ENCODE measurements at places on chromosomes 3 and 15.

GRCh38 chr15:93179072-93179471, 90.1 kb upstream of the RGMA start:
- DNase-seq, result peak; percentile 17

- peak; percentile 55 for DNase-seq
Measured at GRCh38 chr3:49906073-49906743, 2.5 kb upstream of the MST1R start.

DNA sequence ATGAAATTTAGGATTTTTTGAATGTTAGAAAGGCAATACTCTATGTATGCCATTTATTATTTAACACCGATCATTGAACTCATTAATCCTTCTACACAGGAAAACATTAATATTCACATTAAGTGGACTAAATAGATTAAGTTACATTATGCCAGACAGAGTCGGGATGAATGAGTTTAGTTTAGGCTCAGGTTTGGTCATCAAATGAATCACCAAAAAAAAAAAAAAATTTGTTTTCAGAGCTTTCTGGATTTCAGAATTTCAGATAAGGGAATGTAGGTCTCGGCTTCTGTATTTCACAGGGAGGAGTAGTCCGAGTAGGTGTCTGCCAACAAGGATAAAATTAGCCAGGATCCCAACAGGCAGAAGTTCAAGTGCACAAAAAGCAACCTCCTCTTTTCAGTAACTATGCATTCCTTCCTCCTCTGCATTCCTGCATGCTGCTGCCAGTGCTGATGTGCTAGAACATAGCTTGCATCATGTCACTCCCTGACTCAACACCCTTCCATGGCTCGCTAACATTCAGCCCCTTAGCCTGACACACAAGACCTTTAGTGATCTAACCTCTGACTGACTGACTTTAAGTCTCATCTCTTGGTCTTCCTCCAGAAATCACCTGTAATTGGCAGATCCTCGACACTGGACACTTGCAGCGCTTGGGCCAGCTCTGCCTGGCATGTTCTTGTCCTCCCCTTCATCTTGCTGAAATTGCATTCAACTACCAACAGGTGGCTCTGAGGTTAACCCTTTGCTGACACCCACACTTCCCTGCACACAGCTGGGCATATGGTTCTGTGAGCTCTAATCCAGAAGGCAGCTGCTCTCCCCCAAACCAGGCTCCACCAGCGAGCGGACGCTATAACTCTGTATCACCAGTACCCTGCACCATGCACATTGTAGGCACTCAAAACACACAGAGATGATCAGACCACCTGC, 145.4 kb upstream of the PROK2 start:
- DNase-seq, result no peak

- DNase-seq, result no peak
Measured at GRCh38 chr15:100083572-100083971, 258.2 kb downstream of the ADAMTS17 start.

GRCh38 chr3:9928158-9928557, 5.5 kb upstream of the CRELD1 start:
- DNase-seq, result no peak

DNA sequence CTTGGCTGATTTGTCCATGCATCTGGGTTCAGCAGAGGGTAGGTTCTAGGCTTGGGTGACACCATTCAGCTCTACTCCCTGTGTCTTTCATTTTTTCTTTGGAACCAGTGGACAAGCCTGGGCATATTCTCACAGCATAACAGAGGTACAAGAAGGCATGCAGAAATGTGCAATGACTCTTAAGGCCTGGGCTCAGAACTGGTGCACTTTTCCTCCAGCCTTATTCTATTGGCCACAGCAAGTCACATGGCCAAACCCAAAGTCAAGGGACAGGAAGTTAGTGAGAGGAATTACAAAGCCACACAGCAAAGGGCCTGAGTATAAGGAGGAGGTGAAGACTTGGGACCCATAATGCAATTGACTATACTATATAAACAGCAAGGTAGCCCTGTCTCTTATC, 200.9 kb upstream of the CTDSPL start:
- no peak for DNase-seq

GRCh38 chr3:65836047-65836446, 202.7 kb downstream of the MAGI1 start:
- DNase-seq, result no peak

DNA sequence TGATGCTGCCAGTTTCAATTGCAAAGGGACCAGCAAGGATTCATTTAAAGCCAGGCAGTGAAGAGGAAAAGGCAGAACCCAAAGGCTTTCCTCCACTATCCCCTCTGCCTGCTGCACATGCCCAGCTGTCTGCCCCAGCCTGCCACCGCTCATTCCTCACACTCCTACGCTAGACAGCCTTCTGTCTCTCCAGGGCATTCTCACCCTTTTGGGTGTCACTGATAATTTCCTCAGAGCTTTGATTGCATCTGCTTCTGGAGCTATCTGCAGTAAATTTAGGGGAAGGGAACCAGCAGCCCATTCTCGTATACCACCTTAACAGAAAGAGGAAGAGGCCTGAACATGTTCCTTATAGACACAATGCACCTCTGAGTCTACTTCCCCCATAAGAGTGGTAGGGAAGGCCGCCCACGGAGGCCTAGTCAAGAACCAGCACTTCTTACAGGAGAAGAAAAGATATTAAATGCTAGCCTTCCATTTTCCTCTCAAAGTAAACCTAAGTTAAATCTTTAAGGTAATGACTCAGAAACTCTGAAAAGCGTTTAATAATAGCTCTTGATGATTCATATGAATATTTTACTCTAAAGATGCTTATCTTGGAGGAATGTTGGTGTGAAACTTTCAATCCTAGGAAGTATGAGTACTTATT, 20.9 kb downstream of the NUDT16 start:
- no peak for DNase-seq

DNA sequence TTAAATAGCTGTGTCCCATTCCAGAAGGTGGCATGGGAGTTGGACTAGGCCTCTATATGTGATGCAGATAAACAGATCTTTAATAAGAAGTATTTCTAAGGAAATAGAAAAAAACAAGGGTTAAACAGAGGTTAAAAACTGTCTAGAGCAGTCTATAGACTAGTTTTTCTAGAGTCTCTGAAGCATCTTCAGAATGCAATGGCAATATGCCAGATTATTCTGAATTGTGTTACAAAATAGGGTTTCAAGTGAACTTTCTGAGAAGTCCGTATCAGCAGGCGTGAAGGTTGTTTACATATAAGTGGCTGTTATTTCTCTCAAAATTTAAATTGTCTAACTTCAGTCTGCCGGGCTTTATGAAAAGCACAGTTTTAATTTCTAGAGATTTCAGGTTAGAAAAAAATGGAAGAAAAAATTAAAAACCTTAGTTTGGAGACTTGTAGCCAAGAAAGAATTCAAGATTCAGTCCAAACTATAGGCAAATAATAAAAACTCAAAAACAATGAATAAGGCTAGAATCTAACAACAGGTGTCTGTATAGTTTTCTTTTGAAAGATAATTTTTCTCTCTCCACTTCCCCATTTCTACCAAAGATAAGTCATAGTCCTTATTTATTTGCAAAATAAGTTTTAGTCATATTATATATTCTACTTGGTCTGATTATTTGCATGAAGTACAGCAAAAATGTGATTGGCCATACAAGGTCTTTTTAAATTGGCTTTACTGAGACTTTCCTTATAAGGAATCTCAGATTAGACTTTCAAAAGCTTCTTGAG, 55.2 kb downstream of the OSTN start:
- DNase-seq, result no peak

DNA sequence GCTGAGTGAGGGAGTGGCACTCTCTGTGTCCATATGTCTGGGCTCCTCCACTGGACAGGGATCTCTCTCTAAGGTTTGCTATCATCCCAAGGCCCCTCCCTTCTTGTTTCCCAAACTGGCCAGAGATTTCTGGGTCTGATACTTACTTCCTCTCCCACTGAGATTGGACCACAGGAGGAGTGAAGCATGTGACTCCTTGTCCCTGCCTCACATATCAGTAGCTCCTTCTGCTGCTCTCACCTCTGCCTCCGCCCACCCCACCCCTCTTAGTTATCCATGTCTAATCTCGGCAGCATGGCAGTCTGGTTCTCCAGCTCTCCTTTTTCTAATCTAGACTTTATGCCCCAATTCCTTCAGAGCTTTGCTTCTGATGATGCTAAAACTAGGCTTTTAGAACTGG, 223.1 kb downstream of the RPLP1 start:
- no peak for DNase-seq

DNA sequence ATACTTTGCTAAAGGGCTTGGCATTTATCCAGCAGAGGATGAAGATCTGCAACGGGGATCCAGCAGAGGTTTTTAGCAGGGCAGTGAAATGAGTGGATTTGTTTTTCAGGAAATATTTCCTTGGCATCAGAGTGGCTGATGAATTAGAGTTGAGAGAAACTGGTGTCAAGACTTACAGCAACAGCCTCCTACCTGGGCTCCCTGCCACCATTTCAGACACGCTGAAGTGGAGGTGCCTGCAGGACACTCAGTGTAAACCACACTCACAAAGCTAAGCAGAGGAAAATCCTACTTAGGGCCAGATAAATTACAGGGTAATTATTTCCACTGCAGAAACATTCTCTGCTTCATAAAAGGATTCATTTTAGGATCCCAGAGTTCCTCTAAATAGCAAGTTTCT, 519.7 kb downstream of the FGF12 start:
- no peak for DNase-seq

All from CD4-positive, alpha-beta T cell treated with Interleukin-21 for 1 hour (primary cell).